NCI-H1417 treated with DMSO at 0.1 percent for 48 hours (cell line): ENCODE measurements at places on chromosomes 12 and 14.

DNA sequence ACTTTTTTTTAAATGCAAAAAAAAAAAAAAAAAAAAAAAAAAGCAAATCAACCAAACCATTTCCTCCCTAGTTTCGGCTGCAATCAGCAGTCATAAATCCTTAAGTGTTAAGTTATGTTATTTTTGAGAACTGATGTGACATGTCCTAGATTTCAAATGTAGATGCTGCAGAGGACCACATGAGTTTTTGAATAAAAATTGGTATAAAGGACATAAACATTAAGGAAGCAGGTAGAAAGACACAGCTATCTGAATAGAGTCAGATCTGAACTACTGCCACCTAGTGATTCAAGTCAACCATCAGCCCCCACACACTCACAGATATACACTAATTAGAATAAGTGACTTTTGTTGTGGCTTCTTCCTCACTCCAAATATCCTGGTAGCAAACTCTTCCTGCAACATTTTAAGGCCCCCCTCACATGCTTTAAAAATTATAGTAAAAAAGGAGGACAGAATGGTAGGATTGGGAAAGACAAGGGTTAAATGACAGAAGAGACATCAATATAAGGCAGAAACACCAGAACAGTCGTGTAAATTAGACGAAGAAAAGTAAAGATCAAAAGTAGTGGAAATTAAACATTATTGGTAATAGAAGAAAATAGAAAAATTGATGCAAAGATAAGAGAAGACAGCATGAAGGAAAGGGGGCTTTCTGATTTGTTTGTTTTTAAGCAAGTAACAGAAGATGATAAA, 394.5 kb upstream of the ATP2B1 start:
- DNase-seq, result no peak

GRCh38 chr12:78888568-78888967, 24.0 kb downstream of the SYT1 start:
- DNase-seq, result no peak

GRCh38 chr12:2387103-2387834, 334.5 kb downstream of the CACNA1C start:
- no peak for DNase-seq

DNA sequence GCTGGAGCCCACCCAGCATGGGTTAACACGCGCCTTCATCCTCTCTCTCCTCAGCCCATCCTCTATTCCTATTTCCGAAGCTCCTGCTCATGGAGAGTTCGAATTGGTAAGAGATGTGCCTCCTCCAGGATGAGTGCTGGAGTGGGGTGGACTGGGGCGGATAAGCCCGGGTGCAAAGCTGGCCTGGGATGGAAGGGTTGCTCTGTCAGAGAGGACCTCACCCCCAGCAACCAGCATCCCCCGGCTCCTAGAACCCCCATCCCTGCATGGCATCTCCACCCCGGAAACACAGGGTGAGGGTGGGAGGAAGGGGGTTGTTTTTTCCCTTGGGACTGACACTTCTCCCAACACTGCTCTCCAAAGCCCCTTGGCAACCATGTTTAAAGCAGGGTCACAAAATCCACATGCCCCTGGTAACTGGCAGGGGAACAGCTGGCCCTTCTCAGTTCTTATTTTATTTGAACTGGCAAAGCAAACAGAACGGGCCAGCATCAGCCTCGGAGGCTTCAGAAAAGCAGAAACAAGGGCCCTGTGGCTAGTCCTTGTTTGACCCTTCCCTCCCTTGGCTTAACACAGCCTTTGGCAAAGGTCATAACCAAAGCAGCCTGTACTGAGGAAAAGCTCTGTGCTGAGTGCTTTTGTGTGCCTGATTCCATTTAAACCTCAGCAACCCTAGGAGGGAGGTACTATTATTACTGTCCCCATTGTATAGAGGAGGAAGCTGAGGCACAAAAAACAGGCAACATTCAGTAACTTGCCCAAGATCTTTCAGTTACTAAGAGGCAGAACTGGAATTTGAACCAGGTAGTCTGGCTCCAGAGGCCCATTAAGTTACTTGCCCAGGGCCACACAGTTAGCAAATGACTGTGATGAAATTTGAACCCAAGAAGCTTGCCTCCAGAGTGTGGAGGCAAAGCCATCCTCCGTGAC, 4.2 kb downstream of the GSTZ1 start:
- no peak for DNase-seq

DNA sequence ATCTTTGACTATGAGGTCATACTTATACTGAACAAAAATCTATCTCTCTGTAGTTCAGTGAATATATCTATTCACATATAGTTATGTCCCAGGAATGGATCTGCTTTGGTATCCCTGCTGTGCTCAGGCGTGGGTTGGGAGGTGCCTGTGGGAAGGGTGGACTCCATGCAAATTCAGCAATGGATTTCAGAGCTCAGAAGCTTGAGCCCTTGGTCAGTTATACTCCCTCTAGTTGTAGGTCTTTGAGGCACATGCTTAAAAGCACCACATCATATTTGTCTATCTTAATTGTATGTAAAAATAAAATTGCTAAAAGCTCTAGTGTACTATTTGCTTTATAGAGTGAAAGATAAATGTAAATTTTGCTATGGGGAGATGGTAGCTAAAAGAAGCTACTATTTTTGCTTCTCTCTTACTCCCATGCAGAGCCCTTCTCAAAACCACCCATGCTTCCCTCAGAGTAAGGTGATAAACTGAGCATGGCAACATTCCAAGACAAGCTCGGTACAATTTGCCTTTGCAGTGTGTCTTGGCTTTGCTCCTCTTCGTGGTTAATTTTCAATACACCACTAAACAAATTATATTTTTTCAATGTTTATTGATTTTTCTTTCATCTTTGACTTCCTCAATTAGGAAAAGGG, 54.9 kb downstream of the SLC16A7 start:
- DNase-seq, result no peak
